ENCODE measurements at places on chromosomes 12 and 14.

- no peak for DNase-seq
Measured at GRCh38 chr12:58487678-58488161, 432.6 kb downstream of the LRIG3 start.

DNA sequence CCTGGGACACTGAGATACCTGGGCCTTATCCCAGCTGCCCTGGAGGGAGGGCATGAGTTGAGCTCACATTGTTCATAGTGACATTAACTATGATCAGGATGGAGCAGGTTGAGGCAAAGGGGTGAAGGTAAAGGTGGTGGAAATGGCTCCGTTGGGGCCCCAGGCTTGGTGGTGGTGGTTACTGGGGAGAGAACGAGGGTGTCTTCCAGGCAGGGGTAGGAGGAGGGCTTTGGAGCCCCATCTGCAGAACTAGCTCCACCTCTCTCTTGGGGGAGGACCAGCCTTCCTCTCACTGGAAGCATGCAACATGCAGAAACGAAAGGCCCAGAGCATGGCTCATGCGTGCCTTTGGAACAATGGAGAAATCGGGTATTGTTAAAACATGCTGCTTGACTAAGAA is 217.0 kb downstream of the SLC41A2 start:
- DNase-seq, result no peak

DNA sequence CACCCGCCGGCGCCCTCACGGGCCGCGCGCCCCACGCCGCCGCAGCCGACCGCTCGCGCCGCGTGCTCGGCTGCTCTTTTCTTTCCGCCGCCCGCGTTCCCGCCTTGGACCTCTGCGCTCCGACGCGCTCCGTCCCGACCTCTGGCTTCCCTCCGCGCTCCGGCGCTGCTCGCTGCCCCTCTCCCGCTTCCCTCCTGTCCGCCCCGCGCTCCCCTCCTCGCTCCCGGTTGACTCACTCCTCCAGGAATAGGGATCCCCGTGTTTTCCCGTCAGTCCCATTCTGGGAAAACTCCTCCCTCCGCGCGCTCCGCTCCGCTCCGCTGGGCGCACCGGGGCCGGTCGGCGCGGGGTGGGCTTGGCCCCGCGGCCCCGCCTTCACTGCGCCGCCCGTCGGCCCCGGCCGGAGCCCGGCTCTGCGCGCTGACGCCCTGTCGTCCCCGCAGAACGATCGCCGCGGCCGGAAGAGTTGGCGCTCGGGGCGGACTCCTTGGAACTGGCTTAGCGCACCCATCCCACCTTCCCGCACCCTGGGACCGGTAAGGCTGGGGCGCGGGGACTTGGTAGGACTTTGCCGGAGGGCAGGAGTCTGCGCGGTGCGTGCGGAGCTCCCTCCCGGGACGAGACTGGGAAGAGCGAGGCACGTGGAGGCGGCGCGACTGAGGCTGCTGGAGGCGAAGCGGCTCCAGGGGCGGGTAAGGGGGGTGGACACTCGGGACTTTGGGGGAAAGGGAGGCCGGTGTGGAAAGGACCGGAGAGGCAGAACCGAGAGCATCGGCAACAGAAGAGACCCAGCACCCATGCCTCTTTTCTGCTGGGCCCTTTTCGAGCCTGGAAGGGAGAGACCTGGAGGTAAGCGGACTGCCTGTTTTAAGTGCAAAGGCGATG is 550 bp downstream of the TEAD4 start:
- no peak for DNase-seq

DNA sequence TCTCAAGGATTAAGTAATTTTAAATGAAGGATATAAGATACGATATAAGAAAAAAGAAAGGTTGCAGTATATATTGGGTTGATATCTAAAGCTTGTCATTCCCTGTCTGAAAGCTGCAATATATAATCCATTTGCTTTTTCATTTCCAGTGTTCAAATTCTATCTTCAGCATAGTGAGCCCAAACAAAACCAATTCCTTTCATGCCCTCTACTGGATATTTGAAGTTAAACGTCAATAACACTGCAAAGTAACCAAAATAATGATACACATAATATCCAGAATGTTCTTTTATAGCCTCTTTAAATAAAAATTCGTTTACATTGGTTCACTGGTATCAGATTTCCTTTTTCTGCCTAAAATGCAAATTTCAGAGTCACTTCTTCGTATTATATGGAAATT is 64.5 kb upstream of the DAAM1 start:
- DNase-seq, result no peak

DNA sequence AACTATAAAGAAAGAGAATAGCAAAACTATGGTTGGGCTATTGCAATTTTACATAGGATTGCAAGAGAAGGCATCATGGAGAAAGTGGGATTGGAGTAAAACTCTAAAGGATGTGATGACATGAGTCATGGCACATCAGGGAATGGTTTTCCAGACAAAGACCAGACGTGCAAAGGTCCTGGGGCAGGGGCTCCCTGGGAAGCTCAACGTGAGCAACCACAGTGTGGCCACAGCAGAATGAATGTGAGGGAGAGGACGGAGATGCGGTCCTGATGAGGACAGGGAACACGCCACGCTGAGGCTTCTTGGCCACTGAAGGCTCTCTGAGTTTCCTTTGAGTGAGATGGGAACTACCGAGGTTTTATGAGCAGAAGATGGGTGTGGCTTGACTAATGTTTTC is 38.2 kb downstream of the FZD10 start:
- DNase-seq, result no peak

- no peak for DNase-seq
Measured at GRCh38 chr12:7289743-7290142, 14.1 kb upstream of the ACSM4 start.

DNA sequence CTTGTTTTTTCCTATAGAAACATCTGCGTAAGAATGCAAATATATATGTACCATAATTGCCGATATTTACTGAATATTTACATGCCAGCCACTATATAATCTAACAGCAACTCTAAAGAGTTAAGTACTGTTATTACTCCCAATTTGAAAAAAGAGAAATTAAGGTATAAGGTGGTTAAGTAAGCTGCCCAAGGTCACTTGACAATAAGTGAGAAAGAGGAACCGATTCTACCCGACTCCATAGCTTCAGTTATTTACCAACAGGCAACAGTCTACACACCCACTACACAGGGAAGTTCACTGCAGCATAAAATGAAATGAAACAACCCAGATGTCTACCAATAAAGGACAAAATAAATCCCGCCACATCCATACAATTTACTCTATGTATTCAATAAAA is 1.1 kb downstream of the MIS18BP1 start:
- DNase-seq, result no peak

GRCh38 chr12:46071769-46072624 is 81.6 kb upstream of the SCAF11 start:
- peak; percentile 14 for DNase-seq

DNA sequence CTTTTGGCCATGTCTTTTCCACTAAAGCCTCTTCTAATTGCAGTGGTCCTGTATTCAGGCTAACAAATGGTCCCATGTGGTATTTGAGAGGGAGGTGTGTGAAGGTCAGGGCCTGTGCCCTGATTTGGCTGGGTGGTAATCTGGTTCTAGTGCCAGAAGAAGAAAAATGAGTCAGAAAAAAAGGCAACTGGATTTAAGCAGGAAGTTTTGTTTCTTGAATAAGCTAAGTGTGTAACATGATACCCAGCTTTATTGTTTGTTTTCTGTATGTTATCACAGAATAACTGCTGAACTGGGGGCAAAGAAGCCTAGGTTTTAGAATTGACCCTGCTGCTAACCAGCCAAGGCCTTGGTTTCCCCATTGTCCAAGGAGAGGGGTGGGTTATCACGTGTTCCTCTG is 134.0 kb downstream of the ANO6 start:
- no peak for DNase-seq

DNA sequence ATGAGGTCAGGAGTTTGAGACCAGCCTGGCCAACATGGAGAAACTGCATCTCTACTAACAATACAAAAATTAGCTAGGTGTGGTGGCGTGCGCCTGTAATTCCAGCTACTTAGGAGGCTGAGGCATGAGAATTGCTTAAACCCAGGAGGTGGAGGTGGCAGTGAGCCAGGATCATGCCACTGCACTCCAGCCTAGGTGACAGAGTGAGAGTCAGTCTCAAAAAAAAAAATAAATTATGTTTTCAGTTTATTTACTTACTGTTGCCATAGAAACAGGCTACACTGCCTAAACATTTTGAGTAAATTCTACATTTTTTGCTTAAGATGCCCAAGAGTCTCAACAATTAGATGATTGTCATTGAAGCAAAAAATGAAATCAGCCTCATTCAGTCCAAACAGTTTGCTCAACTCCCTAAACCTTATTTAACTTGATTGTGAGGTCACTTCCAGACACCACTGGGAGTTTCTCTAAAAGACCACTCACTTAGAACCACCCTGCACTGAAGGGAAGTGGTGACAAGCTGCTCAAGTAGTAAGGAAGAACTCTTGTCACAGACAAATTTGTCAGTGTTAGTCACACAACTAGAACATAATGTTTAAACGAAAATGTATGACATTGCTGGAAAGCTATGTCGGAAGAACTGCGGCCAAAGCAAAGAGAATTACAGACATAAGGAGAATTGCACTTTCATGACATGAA is 9.8 kb upstream of the GNPNAT1 start:
- DNase-seq, result no peak

GRCh38 chr14:69663300-69663643 is 51.9 kb downstream of the SUSD6 start:
- DNase-seq, result no peak

- DNase-seq, result no peak
Measured at GRCh38 chr14:63524537-63525155, 18.5 kb downstream of the PPP2R5E start.

DNA sequence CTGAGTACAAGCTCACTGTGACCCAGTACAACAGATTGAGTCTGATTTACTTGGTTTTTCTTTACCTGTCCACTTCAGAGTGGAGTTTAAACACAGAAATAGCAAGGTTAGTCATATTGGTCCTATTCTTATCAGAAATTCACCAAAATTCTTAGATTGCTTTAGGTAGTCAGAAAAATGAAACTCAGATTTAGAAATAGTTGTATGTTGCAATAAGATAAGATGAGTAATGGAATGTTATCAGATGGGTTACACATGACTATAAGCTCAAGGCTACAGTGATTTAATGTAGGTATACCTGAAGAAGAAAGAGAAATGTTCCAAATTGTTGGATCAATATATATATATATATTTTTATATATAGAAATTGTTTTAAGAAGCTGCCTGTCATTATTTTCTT is 524.1 kb downstream of the LRFN5 start:
- no peak for DNase-seq

DNA sequence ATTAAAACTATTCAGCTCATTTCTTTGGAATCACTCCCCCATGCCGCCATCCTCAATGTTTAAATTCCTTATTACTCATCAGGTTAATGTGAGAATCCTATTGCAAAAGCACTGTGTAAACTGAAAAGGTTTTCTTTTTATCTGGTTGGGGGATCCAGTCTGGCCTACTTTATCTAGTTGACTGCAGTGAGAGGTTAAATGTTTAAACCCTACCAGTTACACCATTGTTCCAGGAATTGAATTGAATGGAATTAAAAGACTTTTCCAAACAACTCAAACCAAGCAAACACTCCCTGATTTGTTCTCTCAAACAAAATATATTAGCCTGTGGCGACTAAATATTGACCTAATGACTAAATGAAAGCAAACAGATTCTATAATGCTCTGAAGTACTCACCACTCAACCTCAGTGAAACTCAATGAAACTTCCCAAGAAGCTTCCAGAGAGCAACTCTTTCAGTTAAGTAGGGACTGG is 100.5 kb downstream of the VEZT start:
- no peak for DNase-seq

DNA sequence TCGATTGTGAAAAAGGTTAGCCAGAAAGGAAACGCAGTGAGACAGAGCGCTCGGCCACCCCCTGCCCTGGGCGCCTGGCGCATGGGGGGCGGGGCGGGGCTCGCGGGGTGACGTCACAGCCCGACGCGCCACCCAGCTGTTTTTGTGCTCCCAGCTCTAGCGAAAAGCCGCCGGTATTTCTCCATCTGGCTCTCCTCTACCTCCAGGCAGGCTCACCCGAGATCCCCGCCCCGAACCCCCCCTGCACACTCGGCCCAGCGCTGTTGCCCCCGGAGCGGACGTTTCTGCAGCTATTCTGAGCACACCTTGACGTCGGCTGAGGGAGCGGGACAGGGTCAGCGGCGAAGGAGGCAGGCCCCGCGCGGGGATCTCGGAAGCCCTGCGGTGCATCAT is at the start of gene GABARAPL1:
Gene GABARAPL1 (plus strand): TSS at position 139 of the 393 bp plus-strand sequence. CDS start 253 bp downstream, at position 392.
- DNase-seq, result peak; percentile 59

GRCh38 chr12:108254030-108254429 is 85.1 kb downstream of the CMKLR1 start:
- no peak for DNase-seq

- no peak for DNase-seq
Measured at GRCh38 chr14:45968037-45968436, 683.5 kb downstream of the RPL10L start.

- no peak for DNase-seq
Measured at GRCh38 chr14:32779840-32780239, 158.8 kb upstream of the NPAS3 start.

DNA sequence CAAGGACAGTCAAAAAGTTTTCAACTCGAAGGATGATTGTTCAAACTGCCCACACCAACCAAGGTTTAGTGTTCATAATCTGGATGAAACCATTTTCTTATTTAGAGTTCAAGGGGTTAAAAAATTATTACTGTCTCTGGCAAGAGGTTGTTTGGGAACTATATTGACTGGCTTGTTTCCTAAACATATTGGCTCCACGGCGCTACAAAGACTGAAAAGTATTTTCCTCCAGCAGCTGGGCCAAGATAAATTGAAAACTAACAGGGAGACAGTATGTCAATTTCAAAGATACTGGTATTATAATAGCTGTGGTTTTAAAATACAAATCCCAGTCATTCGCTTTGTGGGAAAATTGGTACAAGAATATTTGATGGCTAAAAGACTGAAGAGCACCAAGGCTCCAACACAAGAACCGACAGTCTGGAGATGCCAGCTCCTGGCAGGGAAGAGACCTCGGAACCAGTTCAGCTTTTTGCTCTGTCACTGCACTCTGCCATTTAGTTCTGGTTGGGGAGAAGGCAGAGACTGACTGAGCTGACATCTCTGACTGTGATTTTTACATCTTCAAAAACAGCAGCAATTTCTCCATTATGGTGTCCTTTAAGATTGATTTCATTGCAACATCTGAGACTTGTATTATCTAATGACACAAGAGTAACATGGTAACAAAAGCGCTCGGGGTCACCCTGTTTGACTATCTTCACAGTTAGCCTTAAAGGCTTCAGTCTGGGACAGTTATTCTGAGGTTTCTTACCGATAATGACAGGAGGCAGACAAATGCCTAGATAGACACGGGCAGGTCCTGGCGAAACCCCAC is 62.0 kb downstream of the ST8SIA1 start:
- no peak for DNase-seq
